ENCODE measurements at places on chromosomes 2 and 18.

GRCh38 chr2:233355916-233356315, 1.6 kb downstream of the DGKD start:
- no peak for DNase-seq

GRCh38 chr2:7773362-7774360, 856.4 kb downstream of the RNF144A start:
- DNase-seq = no peak

- DNase-seq = no peak
These were observed 105.7 kb downstream of the KYNU start for GRCh38 chr2:142983174-142983573.

GRCh38 chr2:242060212-242060835, 190.8 kb downstream of the RTP5 start:
- DNase-seq = no peak

DNA sequence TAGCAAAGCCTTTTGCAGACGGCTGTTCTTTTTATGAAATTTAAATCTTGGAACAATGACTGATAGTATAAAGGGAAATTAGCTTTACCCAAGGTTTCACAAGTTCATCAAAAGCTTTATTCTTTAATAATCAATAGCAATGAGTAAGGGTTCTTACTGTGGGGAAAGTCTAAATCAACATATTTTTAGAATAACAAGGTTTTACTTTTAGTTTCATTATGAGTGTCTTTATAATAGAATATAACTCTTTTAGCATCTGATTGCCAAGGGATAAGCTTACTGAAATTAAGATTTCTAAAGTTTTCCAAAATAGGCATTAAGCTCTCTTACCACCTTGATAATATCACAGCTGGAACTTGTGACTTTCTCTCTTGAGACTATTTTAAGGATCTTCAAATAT, 1489.7 kb downstream of the LRP1B start:
- no peak for DNase-seq

DNA sequence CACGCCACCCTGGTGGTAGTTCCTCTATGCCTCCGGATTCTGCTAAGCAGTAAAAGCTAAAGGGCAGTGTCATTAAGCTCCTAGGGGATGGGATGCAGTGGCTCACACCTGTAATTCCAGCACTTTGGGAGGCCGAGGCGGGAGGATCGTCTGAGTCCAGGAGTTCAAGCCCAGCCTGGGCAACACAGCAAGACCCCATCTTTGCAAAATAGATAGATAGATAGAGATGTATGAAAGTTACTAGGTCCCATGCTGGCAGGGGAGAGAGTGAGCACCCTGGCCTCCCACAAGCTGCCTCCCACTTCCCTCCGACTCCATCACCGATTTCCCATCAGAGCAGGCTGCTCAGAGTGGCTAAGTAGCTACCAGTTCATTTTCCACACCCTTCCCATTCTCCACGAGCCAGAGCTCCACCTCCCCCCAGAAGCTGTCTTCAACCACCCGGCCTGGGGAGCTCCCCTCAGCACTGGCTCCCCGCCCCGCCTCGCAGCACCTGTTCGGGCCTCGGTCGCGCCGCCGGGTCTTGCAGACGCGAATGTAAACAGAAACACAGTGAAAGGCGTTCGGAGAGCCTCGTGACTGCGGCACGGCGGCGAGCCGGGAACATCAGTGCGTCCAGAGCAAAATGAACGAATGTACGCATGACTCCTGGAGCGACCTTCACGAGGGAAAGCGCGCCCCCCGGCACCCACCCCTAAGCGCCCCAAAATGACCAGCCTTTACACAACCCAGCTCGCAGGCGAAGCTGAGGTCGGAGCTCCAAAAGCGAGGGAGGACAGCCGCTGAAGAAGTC, 598 bp upstream of the CEP68 start:
- no peak for DNase-seq

GRCh38 chr2:70683455-70683854, 84.5 kb downstream of the ADD2 start:
- DNase-seq = no peak

DNA sequence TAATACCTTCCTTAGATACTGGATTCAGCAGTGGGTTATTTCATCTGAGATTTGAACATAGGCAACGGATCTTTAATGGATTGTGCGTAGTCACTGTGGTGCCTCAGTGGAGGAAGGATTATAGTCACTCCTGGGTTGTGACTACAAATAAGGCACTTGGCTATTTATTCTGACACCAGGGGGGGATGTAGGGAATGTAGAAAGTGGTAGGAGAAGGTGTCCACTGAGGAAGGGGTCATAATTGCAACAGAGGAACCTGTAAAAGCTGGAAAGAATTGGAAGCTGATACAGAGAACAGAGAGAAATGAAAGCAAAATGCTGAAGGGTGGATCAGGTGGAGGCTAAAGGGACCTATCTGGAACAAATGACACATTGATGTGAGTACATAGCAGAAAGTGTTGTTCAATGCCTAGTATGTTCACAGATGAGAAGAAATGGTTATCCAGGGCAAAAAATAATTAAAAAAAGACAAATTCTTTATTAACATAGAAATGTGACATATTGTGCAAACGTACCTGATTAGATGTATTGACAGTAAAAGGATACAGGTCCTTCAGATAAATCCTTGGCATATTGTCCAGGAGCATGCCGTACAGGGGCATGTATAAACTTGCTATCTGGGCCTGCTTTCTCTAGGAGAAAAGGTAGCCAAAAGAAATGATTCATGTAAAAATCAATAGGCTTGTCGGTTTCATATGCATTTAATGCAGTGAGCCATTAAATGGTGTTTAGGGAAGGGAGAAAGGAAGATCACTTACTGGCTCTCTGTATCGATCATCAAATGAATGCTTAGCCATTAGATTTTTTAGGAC, 91.2 kb upstream of the CCDC195 start:
- no peak for DNase-seq

All from T-helper 22 cell (primary cell).